ENCODE measurements at places on chromosomes 3 and 15.

DNA sequence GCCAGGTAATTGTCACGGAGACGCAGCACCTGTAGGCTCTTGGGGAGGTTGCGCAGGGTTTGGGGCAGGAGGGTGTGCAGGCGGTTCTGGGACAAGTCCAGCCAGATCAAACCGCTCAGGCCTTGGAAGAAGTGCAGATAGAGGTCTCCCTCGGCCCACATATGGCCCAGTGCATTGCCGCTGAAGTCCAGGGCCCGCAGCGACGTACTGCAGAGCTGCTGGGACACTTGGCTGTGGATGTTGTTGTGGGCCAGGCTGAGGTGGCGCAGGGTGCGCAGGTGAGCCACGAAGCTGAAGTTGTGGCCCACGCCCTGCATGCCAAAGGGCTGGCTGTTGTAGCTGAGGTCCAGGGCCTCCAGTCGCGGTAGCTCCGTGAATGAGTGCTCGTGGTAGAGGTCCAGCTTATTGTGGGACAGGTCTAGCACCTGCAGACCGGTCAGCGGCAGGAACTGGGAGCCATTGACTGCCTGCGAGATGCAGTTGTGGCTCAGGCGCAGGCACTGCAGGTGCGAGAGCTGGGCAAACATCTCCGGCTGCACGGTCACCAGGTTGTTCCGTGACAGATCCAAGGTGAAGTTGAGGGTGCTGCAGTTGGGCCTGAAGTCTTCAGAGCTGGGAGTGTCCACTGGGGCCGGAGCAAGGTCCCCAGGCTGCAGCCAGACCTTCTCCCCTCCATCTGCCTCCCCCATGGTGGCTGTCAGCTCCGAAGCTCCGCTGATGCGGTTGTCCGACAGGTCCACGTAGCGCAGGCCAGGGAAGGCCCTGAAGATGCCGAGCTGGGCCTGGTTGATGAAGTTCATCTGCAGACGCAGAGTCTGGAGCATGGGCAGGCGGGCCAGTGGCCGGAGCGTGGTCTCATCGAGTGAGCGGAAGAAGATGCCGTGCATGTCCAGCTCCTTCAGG, 2.9 kb downstream of the TLR9 start:
- DNase-seq: no peak

DNA sequence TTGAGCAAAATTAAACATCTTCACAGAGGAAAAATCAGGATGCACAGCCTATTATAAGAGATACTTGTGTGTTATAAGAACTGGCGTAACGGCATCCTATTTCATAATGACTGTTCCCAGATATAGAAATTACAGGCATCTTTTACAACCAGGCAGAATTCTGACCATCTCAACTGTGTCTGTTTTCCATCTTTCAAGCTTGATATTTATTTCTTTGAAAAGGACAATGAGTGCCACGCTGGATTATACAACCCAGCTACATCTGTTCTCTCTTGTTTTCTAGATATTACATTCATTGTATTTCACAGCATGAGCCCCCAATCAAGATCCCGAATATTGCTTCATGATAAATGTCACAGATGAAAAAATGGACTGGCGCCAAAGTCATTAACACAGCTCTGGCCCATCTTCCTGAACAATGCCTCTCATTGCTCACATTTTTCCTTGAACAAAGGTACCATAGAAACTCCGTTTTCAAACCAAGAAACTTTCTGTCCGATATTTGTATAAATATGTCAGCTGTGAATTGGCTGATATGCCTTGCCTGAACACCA, 420.6 kb downstream of the TBL1XR1 start:
- DNase-seq: no peak

DNA sequence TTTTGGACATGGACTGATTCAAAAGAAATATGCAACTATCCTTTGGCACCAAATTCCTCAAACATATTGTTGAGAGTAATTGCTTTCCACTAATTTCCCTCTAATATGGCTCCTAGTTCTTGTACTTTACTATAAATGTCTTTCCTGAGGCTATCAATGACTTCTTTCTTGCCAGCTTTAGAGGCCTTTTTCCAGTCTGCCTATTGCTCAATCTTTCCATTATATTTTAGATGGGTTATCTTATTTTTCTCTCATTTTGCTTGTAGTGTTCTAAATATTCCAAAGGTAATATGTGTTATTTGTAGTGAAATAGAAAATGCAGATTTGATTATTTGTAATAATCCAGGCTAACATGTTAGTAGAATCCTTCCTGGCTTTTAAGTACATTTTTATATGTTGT, 11.5 kb upstream of the TEX9 start:
- no peak for DNase-seq

GRCh38 chr15:74180881-74181602, 7.5 kb downstream of the ISLR start:
- no peak for DNase-seq

DNA sequence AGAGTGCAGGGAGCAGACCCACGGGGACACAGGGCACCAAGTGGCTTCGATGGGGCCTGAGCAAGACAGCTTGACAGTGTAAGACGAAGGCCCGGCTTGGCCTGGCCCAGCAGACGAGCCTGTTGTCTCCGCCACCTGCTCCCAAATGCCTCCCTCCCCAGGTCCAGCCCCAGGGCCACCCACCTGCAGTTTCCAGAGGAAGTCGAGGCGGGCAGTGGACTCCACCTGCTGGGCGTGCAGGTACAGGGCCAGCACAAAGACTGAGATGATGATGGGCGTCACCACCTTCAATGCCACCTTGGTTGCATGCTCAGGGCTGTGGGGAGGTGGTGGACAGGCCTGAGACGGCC, 94.1 kb downstream of the SEC22A start:
- DNase-seq: no peak

- no peak for DNase-seq
Observed at GRCh38 chr3:168801794-168802193, 706.1 kb upstream of the GOLIM4 start.

DNA sequence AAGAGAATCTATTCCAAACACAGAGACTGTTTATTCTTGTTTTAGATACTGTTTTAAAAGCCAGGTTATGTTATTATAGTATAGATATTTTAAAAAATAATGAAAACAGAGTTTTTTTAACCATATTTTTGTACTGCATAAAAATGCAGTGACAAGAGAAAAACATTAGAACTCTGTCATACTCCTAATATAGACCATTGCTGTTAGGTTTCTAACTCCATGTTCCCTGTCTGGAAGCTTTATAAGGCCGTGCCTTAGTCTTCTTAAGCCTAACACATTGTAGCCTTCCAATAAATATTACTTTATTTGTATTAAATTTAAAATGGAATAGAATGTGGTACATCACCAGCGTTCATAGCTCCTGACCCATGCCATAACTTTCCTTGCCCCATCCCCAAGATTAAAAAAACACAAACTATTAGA, 53.2 kb downstream of the MBNL1 start:
- DNase-seq: no peak

DNA sequence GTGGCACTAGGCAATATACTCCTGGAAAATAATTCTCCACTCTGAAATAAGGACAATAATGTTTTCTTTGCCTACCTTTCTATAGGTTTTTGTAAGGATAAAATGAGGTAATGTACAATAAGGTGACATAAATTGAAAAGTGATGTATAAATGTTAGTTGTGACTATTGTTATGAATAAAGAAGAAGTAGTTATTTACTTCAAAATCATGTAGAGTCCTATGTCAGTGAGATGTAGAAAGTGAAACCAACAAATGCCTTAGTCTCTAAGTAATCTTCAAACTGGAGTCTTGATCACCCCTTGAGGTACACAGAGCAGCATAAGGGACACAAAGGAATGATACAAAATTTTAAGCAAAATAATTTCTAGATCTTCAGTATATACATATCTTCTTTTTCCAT, 60.3 kb upstream of the TP63 start:
- no peak for DNase-seq

GRCh38 chr3:37964716-37965115, 25.9 kb upstream of the VILL start:
- DNase-seq: no peak

- DNase-seq: no peak
Observed at GRCh38 chr3:102024270-102024904, 175.1 kb downstream of the NFKBIZ start.

DNA sequence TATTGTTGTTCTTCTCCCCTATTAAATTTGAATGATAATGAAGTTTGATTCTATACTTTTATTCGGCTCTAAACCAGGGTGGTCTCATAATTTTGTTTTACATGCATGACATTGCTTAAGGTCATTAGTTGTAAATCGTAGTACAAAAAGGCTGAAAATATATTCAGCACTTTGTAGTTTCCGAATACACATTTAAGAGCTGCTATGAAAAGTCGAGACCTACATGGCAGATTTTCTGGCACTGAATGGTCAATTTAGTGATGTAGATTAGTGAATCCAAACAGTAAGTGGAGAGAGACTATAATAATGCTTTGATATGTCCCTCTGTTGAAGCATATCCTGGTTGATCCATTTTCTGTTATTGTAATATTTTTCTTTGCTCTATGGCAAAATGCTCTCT, 254.0 kb upstream of the SOX2 start:
- no peak for DNase-seq

- no peak for DNase-seq
Observed at GRCh38 chr3:194598771-194599557, 34.3 kb downstream of the TMEM44 start.

- no peak for DNase-seq
Observed at GRCh38 chr15:92934716-92935115, 34.6 kb downstream of the CHD2 start.

DNA sequence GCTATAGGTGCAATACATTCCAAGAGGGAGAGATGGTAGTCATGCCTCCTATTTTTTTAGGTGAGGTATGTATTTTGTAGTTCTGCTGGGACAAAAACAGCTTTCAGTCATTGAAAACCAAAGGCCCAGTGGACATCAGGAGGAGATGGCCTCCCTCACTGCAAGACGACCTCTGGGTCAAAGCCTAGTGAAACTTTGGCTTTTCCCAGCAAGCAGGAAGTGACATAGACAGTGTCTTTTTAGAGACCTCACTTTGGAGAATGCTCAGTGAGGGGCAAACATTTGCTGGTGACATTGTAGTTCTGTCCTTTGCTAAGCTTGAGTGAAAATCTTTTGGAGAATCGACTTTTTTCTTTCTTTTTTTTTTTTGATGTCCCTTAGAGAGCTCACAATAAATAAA, 27.3 kb downstream of the LIPC start:
- DNase-seq: no peak

- DNase-seq: no peak
Observed at GRCh38 chr3:150202711-150203110, 205.4 kb upstream of the TSC22D2 start.

DNA sequence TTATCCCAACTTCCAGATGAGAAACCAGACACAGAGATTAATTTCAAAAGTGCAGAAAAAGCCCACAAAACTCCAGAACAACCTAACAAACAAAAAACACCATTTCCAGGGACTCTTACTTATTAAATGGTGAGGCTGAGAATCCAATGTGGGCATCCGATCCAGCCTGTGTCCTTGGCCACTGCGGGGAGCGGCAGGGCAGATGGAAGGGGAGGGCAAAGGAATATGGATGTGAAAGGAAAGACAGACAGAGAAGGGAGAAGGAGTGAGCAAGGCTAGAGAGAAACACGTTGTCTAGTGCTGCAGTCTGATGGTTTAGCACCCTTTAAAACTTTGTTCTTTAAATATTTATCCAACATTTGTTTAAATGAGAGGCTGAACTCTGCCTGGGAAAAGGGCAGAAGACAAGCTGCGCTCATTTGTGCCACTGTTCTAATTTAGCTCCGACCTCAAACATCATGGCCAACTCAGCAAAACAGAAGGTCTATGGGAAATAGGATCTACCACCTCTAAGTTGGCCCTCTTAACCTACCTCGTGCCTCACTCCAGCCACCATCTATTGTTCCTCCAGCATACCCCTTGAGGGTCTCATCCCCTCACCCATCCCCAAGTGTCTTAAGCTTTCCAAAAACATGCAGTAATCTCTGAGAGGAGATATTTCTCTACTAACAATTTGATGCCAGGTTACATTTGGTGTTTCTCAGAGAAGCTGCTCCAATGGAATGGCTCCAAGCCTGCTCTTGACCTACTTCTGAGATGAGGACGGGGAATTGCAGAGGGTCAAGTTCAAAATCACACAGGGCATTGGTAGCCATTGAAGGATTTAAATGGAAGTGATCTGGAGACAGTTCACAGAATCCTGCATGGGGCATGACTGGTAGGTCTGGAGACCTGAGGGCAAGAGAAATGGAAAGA, 77.4 kb downstream of the CD47 start:
- DNase-seq: no peak

- DNase-seq: no peak
Observed at GRCh38 chr3:23253214-23253613, 50.1 kb downstream of the UBE2E2 start.

DNA sequence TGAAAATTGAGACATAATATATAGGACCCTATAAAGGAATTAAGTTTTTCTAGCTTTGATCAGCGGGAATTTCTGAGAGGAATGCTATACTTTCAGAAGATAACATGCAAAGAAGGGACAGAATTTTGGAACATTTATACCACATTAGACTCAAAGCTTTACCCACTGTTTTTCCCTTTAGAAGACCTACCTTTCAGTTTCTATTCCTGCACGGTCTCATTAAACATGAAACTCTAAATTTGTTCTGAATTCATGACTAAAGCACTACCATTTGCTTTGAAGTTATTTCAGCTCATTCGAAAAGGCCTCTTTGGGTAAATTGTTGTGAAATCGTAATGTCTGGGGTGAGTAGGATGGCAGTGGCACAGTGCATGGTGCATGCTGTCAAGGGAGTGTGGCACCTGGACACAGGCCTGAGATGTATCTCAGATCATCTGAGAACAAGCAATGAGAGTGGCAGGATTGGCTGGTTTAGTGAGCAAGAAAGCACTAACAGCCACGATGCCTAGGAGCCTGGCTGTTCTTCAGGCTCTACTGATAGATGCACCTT, 42.5 kb downstream of the CHCHD4 start:
- DNase-seq: no peak

GRCh38 chr15:51505251-51505650, 117.3 kb downstream of the DMXL2 start:
- no peak for DNase-seq

All from hematopoietic multipotent progenitor cell treated with erythropoietin and hydrocortisone succinate and interleukin-3 and kit ligand, for 15 days (in vitro differentiated cells).